Testis (tissue), 5 donors: ENCODE measurements at places on chromosomes 3 and 15.

DNA sequence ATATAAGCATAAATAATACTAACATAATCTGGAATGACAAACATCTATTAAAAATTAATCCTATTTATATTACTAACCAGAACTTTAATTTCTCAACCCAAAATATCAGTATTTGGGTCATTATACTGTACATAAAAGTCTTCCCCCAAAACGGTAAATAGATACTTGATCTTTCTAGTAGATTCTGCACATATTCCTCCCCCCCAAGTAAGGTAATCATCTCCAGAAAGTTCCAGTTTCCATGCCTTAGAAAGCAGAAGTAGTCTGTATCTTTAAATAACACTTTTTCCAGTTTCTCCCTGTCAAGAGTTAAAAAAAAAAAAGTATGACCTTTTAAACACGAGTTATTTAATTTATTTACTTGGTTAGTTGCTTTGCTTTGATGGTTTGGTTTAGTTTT is 150.7 kb upstream of the MB21D2 start:
- DNase-seq, result no peak

DNA sequence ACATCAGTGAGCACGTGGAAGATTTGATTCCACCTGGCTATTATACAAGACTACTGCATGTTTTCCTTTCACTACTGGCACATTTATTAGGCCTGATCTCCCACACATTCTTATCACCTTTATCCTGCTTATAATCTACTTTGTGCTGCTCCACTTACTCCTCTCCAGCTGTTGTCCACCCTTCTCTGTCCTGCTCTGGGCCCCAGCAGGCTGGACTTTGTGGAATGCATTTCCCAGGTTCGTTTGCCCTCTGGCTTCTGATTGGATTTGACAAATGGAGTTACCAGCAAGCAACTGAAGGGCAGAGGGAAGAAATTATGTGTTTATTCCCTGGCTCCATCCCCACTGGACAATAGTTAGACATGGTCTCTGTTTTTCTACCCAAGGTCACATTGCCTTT is 75.5 kb downstream of the DCLK3 start:
- no peak for DNase-seq

- no peak for DNase-seq
These were observed 47.6 kb downstream of the SSR3 start for GRCh38 chr3:156507285-156507684.

GRCh38 chr15:31338879-31339557 is 12.4 kb downstream of the KLF13 start:
- peak; percentile 95 for DNase-seq

GRCh38 chr3:55906896-55907295 is 419.8 kb upstream of the WNT5A start:
- no peak for DNase-seq

DNA sequence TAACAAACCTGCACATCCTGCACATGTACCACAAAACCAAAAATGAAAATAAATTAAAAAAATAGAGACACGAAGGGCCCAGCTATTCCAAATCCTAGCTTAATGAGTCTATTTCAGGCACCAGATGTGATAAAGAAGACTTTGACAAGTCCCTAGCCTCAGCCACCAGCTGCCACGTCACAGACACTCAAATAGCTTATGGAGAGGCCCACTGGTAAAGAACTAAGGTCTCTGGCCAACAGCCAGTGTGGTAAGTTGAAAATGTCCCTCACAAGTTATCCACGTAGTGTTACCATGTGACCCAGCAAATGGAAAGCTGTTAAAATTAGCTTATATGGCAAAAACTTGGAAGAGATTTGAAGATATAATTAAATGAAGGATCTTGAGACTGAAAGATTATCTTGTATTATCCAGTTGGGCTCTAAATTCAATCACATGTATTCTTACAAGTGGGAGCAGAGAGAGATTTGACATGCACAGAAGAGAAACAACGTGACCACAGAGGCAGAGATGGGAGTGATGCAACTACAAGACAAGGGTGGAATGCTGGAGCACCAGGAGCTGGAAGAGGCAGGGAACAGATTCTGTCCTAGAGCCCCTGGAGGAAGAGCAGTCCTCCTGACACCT is 10.9 kb downstream of the ACSBG1 start:
- DNase-seq, result no peak

GRCh38 chr3:61913701-61914100 is 352.3 kb downstream of the PTPRG start:
- no peak for DNase-seq

DNA sequence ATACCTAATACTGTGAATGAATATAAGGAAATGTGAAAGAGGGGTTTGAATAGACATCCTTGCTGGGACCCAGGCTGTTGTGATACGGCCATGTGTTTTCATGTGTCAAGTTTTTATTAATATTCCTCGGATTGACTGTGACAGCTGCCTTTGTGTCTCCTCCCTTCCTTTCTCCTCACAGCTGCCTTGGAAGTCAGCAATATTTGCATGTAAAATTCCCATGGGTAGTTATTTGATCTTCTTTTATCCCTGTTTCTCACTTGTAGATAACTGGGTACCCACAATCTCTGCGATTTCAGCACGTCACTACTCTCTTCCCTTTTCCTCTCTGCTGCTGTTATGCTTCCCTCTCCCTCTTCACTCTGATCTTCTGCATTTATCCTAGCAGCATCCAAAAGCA is 9.4 kb downstream of the GPR156 start:
- DNase-seq, result no peak

DNA sequence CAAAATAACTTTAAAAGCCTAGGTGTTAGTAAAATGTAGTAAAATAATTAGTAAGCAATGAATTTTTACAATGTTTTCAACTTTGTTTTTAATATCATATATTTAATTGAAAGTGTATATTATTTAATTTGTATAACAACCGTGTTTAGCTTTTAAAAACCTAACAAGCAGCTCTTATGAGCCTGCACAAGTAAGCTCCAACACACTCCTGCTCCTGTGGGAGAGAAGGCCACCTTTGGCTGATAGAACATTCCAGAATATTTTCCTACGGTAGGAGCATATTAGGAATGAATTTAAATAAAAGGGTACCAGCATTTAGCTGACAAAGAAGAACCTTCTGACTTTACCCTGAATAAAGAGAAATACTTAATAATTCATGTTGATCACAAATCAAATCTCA is 40.3 kb upstream of the TM4SF1 start:
- DNase-seq, result no peak

- DNase-seq, result peak; percentile 50
These were observed 36.1 kb downstream of the LIPC start for GRCh38 chr15:58467722-58468423.

GRCh38 chr3:141060327-141060726 is 9.2 kb downstream of the SPSB4 start:
- no peak for DNase-seq

GRCh38 chr3:195153653-195154052 is 117.3 kb downstream of the XXYLT1 start:
- peak; percentile 26 for DNase-seq

- DNase-seq, result no peak
These were observed 79.3 kb upstream of the LSAMP start for GRCh38 chr3:116524453-116525210.
